CD4-positive, alpha-beta T cell treated with Interleukin-10 for 1 hour (primary cell): ENCODE measurements at places on chromosomes 4 and X.

DNA sequence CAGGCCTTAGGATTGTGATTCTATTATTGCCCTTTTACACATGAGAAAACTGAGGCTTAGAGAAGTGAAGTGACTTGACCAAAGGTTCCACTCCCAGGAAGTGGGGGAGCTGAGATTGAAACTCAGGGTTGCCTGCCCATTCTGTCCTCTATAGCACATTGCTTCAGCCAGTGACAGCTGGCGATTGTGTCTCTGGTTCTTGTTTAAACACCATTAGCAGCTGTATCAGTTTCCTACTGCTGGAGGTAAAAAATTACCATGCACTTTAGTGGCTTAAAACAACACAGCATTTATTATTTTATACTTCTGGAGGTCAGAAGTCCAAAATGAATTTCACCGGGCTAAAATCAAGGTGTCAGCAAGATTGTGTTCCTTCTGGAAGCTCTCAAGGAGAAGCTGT is 205.8 kb upstream of the MAMLD1 start:
- no peak for DNase-seq

GRCh38 chrX:2693113-2694002 is 2.3 kb downstream of the CD99 start:
- peak; percentile 22 for DNase-seq

GRCh38 chrX:129559783-129560182 is 19.7 kb downstream of the OCRL start:
- no peak for DNase-seq

DNA sequence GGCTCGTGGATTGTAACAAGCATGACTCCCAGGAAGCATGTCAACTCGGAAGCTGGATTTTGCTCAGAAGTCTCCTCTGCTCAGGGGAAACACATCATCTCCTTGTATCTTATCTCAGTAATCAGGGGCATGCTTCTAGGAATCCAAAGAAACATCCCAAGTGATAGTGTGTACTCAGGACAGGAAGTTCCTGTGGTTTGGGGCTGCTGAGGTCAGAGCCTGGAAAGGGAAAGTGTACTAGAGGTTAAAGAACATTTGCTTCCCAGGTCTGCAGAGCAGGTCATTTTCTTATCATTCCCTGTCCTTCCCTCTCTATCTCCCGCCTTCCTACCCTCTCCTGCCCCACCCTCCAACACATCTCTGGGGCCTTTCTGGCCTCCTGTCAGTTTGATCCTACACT is 38.8 kb downstream of the SLC34A2 start:
- DNase-seq, result no peak

- no peak for DNase-seq
Measured at GRCh38 chr4:185082561-185082960, 60.5 kb upstream of the SLC25A4 start.

DNA sequence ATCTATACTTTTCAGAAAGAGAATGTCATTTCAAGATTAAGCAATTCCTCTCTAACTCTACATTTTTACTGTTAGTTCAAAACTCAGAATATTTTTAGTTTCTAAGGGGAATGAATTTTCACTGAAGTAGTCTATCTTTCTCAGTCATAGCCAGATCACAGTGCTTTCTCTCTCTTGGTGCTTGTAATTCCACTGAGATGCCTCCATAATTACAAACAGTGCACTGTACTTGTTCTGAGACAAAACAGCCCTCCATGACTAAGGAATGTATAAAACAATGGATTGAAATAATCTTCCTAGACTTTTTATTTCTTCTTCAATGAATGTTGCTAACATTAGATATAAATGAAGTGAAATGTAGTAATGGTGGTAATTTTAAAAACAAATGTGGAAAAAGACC is 603.2 kb upstream of the FAM241A start:
- no peak for DNase-seq

GRCh38 chrX:71253253-71254091 is 468 bp downstream of the ZMYM3 start:
- DNase-seq, result peak; percentile 47

- DNase-seq, result no peak
Measured at GRCh38 chr4:80382090-80382832, 46.7 kb downstream of the CFAP299 start.

GRCh38 chr4:184032091-184032490 is 127.0 kb downstream of the STOX2 start:
- DNase-seq, result no peak

- DNase-seq, result peak; percentile 37
Measured at GRCh38 chrX:107684956-107685385, 56.7 kb downstream of the PRPS1 start.

DNA sequence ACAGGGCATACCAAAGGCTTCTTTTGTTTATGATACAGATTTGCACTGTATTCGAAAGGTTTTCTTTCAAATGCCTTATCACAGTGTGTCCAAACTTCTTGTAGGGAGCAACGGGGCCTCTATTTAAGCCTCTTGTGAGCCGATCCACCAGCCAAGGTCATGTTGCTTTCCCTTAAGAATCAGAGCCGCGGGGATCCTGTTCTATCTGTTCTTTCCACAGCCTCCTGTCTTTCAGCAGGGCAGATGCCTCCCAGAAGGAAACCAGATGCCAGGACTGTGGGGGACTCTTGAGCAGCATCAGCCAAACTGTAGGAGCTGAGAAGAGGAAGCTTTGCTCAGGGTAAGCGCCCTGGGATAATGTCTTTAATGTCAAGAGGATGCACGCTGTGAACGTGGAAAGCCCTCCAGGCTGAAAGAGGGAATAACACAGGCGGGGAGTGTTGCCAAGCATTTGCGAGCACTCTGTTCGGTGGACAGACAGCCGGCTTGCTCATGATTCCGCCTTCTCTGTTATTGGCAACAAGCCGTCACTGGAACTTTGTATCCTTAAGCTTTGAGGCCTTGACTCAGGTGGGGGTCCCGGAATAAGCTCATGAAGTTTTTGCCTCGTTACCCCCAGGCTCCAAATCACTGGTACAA is 279.8 kb upstream of the FRG1 start:
- no peak for DNase-seq

DNA sequence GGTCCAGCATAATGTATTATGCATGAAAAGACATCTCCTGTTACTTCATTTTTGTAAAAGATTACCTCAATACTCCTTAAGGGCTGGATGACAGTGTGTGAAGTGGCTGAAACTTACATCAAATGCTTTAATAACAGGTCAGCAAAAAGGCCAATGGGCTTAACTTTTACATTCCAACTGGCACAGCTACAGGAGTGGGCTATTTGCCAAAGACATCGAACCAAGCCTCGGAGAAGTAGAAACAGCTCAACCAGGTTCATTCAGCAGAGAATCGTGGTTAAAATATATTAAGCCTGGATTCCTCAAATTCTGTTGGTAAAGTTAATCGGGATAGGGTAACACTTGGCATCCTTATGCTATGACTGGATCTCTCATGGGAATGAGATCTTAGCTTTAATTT is 639.7 kb downstream of the TRIML1 start:
- DNase-seq, result no peak

DNA sequence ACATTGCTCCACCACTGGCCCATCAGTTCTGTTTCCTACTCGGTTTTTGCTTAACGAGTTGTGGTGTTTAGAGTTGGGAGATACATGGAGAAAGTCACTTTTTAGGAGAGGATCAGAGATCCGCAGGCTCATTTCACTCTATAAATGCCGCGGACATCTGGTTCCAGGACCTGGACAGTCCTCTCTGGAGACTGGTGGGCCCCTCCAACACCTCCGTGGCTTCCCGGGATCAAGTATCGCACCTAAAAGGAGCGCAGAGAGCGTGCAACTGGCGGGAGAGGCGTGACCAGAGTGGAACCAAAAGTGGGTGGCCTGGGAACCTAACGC is 9.9 kb upstream of the CLTRN start:
- no peak for DNase-seq

- no peak for DNase-seq
Measured at GRCh38 chr4:83262682-83263081, 21.9 kb downstream of the COQ2 start.

- DNase-seq, result no peak
Measured at GRCh38 chrX:20116087-20116576, 575 bp downstream of the MAP7D2 start.

DNA sequence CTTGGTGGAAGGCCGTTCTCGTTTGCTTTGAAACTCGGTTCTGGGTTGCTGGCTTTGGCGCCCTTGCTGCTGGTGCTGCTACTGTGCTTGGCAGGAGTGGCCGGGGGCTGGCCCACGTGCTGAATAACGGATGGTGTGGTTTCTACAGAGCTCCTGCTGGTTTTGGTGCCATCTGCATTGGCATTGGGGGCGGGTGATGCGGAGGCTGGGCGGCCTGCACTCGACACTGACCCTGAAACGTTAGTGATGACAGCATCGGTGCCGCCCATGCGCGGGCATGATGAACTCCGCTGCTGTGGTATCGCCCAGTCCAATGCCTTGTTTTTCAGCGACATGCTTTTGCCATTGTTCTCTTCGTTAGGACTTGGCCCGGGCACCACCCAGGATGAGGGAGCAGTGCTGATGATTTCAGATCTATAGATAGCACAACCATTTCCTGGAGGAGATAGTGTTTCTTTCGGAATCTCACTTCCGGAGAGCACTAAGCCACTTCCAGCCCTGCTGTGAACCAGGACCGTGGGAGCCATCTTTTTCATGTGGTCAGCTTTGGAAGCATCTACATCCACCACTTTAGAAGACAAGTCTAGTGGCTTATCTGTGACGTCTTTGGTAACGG is 24.2 kb downstream of the BCOR start:
- no peak for DNase-seq

DNA sequence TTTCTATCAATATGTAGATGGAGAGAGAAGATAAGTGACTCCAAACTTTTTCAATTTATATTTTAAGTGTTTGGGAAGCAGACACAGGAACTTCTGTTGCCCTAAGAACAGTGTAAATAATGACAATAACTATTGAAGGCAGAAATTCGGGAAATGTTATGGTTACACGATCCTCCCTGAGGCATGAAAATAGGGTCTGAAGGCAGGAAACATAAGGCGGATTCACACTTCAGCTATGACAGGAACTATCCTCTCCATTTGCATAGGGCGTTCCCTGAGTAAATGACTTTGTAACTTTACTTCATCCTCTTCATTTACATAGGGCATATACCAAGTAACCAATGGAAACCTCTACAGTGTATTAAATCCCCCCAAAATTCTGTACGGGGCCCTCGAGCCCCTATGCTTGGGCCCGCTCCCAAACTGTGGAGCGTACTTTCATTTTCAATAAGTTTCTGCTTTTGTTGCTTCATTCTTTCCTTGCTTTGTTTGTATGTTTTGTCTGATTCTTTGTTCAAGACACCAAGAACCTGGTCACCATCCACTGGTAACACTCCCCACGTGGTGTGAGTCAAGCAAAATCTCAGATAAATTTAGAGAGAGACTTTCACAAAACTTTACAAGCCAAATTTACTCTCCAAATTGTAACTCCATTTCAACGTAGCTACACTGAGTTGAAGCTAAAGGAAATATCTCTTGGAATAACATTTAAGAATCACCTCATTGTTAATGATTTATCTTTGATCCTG is 2504.3 kb downstream of the ARAP2 start:
- DNase-seq, result no peak

- no peak for DNase-seq
Measured at GRCh38 chr4:152162331-152162697, 373.6 kb downstream of the FBXW7 start.

DNA sequence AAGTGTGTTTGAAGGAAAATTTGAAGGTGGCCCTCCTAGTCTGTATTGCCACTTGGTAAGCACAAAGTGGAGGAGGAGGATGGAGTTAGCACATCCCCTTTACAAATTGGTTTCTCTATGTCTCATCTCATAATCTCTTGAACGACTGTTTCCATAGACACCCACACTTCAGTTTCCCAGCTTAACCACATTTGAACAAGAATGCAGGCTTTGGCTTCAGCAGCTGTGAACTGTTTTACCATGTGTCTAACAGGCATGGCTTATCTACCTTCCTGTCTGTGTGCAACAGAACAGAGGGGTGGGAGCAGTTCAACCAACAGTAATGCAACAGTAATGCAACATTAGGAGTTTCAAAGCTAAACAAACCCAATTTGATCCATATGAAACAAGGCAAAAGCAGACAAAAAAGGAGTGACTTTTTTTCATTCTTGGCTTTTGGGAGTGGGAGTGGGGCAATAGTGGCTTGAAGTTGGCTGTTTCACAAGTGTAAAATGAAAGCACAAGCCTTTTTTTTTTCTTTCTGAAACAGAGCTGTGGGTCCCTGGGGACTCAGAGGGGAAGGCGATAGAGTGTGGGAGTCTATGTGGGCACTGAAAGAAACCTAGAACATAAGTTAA is 108.0 kb downstream of the ITM2A start:
- DNase-seq, result peak; percentile 81

GRCh38 chr4:140153419-140153717 is 616 bp downstream of the MAML3 start:
- no peak for DNase-seq

DNA sequence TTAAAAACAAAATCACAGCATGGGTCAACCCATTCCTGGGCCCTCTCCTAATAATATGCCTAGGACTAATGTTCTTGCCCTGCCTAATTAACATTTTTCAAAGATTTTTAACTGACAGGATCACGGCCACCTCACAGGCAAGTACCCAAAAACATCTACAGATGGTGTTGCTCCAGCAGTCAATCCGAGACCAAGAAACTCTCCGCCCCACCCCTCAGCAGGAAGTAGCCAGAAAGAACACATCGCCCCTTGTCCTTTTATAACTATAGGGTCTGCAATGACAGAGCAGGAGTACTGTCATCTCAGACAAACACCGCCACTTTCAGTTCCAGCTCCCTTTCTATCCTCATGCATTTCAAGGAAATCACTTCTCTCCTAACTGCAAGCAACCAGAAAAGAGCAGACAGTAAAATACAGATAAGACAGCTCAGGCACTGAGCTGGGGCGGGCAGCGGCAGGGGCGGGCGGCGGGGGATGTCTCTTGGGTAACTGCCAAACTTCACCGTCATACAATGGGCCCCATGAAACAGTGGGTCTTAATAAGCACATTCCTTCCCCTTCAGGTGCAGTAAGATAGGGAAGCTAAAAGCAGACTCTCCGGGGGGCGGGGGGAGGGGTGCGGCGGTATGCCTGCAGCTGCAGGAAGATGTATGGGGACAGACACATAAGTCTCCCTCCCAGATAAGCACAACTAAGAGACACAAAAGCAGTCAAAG is 67.4 kb downstream of the ZNF182 start:
- DNase-seq, result no peak

- no peak for DNase-seq
Measured at GRCh38 chr4:173018446-173018845, 150.2 kb upstream of the GALNT7 start.
